ENCODE measurements at places on chromosomes 3 and 15.

GRCh38 chr3:195104340-195104739 lies 166.6 kb downstream of the XXYLT1 start:
- DNase-seq: no peak

GRCh38 chr3:150040097-150040496 lies 69.4 kb upstream of the PFN2 start:
- no peak for DNase-seq

DNA sequence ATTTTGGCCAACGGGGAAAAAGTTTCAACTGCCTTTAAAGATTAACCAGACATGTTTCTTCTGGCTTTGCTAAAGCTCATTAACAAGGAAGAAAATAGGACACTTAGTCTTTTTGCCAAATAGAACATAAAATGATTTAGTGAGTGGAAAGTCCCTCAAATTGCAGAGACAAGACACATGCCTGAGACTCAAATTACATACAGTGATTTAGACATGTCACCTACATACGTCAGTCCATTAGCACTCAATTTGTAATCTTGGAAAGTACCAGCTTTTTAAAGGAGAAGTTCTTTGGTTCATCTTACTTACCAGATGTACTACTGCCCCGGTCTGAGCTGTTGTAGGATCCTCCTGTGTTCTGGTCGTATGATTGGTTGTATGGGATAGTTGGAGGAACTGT lies 1134.2 kb downstream of the ROBO1 start:
- no peak for DNase-seq

GRCh38 chr3:66488492-66488891 lies 12.3 kb downstream of the LRIG1 start:
- DNase-seq: no peak

- DNase-seq: no peak
These were observed 291.0 kb downstream of the CLSTN2 start for GRCh38 chr3:140225996-140226395.

DNA sequence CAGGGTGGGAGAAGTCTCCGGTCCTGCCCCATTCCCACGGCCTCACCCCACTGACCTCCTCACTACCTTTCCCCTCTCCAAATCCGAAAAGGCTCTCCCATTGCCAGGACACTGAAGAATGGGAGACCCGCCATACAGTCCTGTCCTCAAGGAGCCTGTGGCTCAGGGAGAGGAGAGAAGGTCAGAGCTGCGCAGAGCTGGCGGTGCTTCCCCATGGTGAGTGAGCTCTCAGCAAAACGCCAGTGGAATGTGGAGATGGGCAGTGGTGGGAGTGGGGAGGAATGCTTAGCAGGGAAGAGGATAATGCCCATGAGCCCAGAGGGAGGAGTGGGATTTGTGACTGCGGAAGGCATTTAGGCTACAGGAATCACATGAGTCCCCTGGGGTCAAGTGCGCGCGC lies 20.1 kb downstream of the FAM43A start:
- DNase-seq: no peak

DNA sequence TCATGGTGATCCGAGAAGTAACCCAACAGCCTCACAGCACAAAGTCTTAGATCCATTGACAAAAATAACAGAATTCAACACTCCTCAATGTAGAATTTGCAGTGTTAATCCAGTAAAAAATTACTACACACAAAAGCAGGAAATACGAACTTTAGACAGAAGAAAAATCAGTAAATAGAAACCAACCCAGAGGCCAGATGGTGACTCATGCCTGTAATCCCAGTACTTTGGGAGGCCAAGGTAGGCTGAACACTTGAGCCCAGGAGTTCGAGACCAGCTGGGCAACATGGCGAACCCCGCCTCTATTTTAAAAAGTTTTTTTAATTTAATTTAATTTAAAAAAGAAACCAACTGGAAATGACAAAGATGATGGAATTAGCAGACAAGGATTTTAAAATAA lies 36.1 kb downstream of the SELENOT start:
- no peak for DNase-seq

DNA sequence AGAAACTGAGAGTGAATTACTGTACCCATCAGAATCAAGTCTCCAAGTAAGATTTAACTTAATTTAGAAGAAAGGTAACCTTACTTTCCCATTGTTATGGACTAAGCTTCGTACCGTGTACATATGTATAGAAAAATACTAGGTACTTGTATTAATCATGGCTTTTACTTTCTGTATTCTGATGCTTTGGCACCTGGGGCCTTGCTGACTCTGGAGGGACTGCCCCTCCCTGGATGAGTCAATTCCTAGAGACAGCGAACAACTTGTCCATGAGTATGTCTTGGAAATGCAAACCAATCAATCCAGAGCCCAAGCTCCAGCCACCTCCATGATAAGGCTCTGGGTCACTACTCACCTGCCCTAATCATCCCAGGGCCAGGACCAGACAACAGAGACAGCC lies 50.0 kb upstream of the DGKG start:
- no peak for DNase-seq

DNA sequence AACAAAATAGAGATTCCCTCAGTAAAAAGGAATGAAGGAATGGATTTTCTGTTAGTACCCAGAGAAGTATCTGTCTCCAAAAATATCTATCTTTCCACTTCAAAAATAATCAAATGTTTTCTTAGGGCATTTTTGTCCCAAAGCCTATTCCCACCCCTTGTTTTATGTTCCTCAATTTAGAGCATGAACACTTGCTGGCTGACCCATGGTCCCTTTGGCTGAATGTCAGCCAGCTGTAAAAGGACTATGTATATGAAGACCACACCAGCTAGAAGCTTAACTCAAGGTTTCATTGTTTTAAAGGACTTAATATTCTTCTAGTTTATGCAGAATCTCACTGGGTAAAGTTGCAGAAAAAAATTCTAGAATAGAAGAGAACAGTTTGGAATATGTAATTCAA lies 931.2 kb downstream of the MCTP2 start:
- no peak for DNase-seq

DNA sequence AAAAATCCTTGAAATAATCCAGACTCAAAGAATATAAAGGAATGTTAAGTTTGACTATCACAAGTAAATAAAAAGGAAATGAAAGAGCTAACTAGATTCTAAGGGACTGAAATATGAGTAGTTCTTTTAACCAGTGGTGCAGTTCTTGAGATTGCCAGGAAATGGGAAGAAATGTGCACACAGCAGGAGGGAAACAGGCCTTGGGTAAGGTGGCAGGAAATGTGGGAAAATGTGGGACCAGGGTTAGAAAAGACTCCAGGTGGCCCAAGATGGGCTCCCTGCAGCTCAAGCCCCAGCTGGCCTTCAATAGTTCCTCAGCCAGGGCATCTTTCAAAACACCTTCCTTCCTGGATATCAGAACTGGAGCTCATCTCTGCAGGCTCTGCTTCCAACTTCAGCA lies 181.3 kb downstream of the ISL2 start:
- no peak for DNase-seq

DNA sequence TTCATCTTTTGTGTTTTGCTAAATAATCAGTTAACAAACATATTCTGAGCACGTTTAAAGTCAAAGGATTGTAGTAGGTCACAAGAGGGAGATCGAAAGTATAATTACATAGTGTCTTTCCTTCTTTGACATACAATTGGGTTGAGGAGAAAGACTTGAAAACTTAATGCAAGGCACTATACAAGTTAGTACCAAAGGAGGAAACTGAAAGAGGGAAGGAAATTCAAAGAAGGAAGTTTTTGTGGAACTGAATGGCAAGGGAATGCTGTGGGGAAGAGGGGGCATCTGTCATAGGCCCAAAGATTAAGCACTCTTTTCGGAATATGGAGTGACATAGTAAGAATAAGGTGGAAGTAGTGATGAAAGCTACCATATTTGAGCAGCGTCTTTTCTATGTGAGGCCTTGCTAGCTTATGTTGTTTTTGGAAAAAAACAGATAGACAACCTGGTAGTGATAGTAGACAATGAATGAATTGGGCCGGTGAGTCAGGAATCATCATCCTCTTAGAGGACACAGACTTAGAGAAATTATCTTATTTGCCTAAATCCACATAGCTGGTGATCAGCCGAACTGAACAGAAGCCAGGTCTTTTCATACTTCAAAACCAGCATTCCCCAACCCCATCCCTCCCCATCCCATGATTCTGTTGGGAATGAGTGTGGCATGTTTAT lies 10.2 kb downstream of the MBNL1 start:
- no peak for DNase-seq

DNA sequence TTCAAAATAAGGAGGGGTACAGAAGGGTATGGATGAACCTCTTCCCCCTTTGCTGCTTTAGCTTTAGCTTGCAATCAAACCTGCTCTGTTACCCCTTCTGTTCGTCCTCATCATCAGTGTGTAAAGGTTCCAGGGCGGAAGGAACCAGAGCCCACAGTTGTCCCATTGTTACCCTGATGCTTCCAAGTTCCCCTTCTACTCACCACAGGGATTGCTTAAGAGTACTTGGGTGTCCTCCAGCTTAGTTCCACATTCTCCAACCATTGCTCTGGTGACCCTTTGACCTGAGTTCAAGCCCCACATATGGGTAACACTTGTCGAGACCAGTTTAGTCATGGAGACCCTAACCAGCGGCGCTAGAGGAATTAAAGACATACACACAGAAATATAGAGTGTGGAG lies 1080.1 kb upstream of the ALCAM start:
- no peak for DNase-seq

GRCh38 chr3:76474632-76475031 lies 565.3 kb upstream of the ROBO2 start:
- DNase-seq: no peak

GRCh38 chr3:179476215-179476614 lies 24.9 kb upstream of the GNB4 start:
- no peak for DNase-seq

GRCh38 chr15:29089731-29090616 lies 179.6 kb downstream of the NSMCE3 start:
- no peak for DNase-seq

GRCh38 chr3:188391592-188391991 lies 237.6 kb downstream of the LPP start:
- DNase-seq: no peak

DNA sequence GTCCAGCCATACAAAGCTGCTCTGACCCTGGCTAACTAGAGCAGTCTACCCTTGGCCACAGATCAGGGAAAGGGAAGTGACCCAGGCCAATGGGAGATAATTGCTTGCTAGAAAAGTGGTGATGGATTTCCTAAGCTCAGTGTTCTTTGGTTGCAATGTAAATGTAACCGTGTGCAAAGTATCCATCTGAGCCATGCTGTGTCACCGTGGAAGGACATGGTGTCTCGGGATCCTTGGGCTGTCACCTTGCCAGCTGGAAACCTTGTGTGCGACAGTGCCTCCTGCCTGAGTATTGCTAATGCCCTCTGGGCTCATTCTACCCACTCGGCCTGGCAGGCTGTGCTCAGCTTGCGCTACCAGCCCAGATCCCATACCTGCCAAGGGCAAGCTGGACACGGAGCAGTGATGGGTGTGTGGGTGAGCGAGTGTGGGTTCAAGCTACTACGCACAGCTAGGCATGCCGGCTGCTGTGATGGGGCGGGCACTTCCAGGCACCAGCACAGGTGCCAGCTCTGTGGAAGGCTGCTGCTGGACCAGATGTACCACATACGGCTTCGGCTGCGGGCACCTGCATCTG lies 10.7 kb upstream of the SIAH2 start:
- no peak for DNase-seq

DNA sequence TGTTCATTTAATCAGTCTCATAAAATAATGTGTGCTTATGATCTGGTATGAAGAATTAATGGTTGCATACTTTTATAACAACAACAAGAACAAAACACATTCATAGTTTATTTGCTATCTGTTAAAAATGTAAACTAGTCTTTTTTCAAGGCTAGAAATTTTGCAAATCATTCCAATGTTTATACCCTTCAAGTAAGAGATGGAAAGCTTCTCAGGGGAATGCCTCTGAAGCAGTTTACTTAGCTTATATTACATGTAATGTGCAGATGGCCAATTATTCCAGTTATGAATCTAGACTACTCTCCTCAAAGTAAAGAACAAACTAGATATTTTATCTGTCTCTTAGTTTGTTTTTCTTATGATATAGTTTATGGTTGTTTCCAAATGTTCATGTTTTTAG lies 575.4 kb downstream of the NAALADL2 start:
- DNase-seq: no peak

- DNase-seq: no peak
These were observed 107.5 kb downstream of the RASA2 start for GRCh38 chr3:141594357-141594756.

DNA sequence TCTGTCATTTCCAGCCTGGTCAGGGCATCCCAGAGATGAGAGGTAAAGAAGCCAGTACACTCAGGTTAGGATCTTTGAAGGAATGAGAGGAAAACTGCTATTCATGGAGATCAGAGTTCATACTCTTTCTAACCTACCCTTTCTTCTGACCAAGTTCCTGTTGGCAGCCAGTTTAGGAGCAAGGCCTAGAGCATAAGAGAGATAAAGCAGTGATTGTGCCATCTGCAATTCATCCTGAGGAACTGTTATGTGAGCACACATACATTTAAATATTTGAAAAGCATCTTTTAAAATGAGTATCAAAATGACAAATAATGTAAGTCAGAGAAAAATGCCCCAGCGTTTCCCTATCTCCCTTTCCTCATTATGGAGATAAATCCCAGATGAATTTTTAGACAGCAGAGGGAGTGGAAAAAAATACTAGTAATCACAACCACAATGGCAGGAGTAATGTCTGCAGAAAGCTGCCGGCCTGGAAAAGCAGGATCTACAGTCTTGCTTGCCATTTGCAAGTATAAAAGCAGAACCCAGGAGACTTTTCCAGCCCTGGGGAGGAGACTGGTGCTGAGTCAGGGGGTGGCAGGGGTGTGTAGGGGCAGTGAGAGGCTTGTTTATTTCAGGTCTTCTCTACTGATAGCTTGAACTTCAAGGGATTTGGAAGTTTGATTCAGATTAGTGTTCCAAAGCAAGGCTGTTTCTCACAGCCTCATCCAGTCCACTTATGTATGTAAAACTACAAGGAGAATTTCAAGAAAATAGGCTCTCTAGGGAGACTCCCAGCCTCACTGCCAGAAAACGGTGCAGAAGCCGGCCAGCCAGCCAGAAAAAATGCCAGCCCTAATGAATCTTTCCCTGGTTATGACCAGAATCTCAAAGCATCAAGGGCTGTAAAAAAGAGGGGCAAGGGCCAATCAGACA lies 1052.4 kb downstream of the TUSC7 start:
- no peak for DNase-seq

- DNase-seq: no peak
These were observed 66.7 kb downstream of the MEF2A start for GRCh38 chr15:99632521-99632920.

DNA sequence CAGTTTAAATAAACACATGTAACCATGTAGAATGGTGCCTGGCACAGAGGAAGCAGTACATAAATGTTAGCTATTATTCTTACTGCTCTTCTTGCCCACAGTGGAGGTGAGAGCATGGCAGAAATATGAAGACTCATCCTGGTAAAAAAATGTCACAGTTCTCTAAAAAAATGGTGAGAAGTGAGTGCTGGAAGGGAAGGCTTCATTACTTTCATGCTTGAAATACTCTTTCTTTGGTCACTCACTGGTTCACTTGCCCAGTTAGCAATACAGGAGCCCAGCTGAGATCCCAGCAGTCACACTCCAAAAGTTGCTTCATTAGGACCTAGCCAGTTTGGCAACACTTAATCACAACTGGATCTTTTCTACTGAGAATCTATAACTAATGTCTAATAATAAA lies 1017.2 kb downstream of the TUSC7 start:
- no peak for DNase-seq

Measured in stimulated activated CD4-positive, alpha-beta T cell treated with anti-CD3 and anti-CD28 coated beads, Interleukin-4, amount 100 ng/mL, for 48 hours (primary cell).